ENCODE measurements at places on chromosomes 16 and 17. TPM values are rescaled to one million over a fixed set of nuclear protein-coding genes. Genes with fewer than 3 reads are reported as not detected.

TBC1D3 gene
- polyA plus RNA-seq = not detected

CCL16 gene
- not detected for polyA plus RNA-seq

BMERB1 gene
- polyA plus RNA-seq = 69.6 TPM

TP53TG3B gene
- not detected for polyA plus RNA-seq

KRT27 gene
- not detected for polyA plus RNA-seq

TLCD1 gene
- 3.5 TPM for polyA plus RNA-seq

RGS11 gene
- 2.8 TPM for polyA plus RNA-seq

CRHR1 gene
- polyA plus RNA-seq = 1.4 TPM

Data from Purkinje cell (primary cell).